ENCODE measurements at places on chromosomes 2 and 18.

GRCh38 chr2:24040511-24040910 is 6.7 kb downstream of the WDCP start:
- DNase-seq = no peak

DNA sequence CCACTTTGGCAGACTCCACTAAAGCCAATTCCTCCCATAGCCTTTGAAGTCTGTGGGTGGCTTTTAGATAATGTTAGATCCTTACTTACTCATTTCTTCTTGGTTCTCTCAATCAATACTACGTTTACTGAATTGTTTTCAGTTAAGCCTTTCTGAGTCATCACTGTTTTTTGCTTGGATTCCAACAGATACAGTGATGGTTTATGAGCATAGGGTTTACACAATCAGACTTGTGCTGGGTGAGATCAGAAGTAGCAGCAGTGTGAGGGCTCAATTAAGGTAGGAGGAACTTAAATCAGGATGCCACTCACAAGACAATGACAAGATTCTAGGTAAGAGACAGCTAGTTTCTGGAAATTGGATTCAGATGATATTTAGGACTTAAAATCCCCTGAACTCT is 297.7 kb upstream of the DOK6 start:
- DNase-seq = no peak

DNA sequence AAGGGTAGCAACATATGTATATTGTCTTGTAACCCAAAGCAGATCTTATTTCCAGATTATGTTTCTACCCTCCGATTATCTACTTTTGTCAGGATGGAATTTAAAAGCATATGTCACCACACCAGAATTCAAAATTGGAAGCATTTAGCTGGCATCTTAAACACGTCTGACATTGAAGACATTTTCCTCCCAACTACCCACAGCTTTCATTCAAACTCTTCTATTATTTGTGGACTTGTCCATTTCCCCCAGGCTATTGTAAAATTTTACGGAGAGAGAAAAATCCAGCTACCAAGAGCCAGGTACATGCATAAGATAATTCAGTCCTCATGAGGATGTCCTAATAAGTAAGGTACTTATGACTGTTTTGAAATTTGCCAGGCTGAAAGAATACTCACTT is 659.3 kb downstream of the LRRTM4 start:
- no peak for DNase-seq

DNA sequence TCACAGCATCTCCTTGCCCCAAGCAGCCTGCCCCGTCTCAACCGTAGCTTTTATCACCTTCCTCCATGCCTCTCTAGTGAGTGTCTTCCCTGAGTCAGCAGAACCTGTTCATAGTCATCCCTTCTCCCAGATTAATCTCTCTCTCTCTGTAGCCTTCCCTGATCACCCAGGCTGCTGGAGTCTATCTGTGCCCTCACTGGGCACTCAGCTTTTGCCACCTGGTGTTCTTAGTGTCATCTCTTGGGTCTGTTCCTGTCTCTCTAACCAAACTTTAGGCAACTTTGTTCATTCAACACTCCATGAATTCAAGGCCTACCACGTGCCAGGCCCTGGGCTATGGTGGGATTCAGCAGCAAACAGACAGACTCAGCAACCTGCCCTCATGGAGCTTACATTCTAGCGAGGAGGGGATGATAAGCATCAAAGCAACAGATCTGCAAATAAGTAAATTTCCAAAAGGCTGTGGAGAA is 159.1 kb downstream of the SMAD7 start:
- no peak for DNase-seq

GRCh38 chr2:143085125-143085784 is 44.0 kb upstream of the ARHGAP15 start:
- no peak for DNase-seq

DNA sequence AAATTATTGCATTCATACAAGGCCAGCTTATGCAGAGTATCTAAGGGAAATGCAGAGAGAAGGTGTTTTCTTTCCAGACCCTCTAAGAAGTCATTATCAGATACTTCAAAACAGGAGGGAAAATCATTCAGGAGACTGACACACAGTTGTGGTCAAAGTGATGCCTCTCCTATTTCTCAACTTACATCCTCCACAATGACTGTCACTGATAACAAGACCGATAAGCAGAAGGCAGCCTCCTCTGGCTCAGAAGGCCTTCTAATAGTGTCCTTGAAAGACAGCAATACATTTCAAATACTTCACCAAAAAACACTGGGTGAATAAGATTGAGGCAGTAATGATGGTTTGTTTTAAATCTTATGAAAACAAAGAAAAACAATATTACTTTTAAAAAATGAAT is 199.7 kb downstream of the PIEZO2 start:
- DNase-seq = no peak

DNA sequence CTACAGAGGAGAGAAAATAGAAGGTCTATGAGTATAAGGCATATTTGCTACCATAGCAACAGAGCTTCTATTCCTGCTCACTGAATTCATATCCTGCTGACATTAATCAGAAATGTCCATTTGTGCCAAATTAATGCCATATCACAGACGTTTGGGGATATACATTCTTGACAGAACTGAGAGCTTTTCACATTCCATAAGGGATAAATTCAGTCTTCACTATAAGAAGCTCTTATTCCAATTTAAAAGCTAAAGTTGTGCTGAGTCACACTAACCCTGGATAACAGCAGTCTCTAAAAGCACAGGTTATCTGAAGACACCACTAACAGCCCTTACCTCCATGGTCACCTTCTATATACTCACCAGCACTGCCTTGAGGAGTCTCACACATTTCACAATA is 178.1 kb downstream of the RAB3GAP1 start:
- DNase-seq = no peak

- no peak for DNase-seq
Observed at GRCh38 chr18:77124452-77124922, 8.1 kb downstream of the MBP start.

DNA sequence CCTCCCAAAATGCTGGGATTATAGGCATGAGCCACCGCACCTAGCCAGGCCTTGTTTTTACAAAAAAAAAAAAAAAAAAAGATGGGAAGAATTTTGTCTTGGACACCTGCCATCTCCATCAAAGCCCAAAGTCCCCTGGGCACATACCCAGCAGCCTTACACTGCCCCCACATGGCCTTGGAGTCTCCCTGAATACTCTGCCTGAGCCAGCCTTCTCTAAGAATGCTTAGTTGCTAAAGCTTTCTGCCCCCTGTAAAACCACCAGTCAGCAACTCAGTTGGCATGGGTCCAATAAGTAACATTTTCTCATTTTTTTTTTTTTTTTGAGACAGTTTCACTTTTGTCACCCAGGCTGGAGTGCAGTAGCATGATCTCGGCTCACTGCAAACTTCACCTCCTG is 40.6 kb downstream of the SPC25 start:
- DNase-seq = peak; percentile 7

GRCh38 chr2:237774811-237775553 is 23.6 kb upstream of the RBM44 start:
- DNase-seq = peak; percentile 24

DNA sequence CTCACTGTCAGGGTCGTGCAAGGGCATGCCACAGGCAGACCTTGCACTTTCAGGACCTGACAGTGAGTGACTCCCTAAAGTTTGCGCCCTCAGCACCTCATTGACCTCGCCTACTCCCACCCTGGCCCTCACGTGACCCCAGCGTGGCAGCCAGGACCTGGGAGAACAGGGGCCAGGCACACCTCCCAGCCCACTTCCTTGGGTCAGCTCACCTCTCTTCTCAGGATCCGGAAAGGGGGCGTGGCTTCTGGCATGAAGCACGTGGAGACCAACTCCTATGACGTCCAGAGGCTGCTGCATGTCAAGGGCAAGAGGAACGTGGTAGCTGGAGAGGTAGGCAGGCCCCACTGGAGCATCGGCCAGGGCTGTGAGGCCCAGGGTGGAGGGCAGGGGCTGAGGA is 8.8 kb downstream of the VIL1 start:
- DNase-seq = no peak

DNA sequence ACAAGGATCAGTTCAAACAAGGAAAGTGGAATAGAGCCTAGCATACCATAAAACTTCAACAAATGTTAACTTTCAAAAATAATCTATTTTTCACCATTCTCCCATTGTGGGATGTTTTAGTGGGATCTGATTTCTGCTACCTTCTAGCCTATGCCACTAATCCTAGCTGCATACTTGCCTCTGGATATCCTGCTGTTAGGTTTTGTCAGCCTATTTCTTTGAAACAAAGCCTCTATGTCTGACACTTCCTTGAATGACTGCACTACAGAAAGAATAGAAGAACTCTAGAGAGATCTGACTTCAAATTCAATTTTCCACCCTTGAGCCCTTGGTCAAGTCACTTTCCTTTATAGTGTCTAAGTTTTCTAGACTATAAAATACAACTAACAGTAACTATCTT is 291.5 kb downstream of the PTH2R start:
- no peak for DNase-seq

GRCh38 chr2:130328710-130329109 is 14.0 kb upstream of the IMP4 start:
- DNase-seq = no peak

- no peak for DNase-seq
Observed at GRCh38 chr2:217736776-217737550, 265.8 kb downstream of the TNS1 start.

DNA sequence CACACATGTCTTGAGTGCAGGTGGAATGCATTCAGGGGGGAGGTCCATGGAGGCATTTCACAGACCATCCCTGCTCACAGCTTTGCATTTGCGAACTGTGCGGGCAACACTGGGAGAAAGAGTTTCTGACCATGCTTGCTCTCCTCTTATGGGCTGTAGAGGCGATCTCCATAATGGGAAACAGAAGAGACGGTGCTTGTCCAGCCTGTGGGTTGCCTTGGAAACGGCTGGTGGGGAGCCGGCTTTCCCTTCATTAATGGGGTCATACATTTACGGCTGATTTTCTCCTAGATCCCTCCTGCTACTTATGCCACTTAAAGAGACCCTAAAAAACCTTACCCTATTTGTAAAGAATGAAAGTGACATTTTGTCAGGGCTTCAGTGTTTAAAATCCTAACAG is 147.4 kb downstream of the SOX11 start:
- DNase-seq = no peak

DNA sequence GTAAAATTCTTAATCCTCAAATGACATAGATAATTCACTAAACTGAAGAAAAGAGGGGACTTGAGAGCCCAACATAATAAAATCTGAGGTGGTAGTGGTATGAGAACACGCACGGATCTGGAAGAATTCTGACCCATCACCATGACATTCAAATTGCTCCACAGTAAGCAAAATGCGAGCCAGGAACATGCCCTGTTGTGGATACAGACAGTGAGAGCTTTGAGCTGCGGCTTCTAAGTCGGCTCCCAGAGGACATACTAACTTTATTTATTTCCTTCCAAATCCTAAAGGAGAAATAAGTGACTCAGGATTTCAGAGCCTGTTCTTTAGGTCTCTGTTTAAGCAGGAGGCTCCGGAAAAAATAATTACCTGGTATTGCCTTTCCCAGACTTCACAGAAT is 143.4 kb upstream of the SMAD7 start:
- DNase-seq = no peak

DNA sequence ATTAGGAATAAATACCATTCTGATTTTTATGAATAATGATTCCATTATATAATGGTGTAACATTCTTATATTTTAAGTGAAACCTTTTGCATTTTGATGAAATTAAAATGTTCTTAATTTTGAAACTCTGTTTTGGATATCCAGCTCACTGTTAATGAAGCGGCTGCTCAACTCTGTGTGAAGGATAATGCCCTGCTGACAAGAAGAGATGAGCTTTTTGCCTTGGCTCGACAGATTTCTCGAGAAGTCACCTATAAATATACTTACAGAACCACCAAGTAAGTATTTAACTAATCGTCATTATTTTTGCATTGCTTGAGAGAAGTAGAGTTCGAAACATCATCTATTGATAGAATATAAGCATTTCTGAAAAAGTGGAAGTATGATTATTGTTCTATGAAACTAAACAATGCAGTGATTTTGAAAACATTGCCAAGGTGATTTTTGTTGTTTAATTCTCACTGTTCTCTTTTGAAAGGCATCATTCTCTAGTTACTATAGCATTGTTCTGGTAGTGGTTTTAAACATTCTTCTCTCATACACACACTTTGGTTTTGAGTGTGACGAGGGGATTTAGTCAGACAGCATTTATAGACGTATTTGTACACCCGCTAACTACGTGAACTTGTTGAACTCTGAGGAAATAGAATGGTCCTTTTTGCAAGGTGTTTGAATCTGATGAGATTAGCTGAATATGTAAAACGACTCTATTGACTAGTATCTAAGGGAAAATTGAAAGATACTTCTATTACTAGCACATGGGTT is 21.5 kb downstream of the NAB1 start:
- DNase-seq = no peak

DNA sequence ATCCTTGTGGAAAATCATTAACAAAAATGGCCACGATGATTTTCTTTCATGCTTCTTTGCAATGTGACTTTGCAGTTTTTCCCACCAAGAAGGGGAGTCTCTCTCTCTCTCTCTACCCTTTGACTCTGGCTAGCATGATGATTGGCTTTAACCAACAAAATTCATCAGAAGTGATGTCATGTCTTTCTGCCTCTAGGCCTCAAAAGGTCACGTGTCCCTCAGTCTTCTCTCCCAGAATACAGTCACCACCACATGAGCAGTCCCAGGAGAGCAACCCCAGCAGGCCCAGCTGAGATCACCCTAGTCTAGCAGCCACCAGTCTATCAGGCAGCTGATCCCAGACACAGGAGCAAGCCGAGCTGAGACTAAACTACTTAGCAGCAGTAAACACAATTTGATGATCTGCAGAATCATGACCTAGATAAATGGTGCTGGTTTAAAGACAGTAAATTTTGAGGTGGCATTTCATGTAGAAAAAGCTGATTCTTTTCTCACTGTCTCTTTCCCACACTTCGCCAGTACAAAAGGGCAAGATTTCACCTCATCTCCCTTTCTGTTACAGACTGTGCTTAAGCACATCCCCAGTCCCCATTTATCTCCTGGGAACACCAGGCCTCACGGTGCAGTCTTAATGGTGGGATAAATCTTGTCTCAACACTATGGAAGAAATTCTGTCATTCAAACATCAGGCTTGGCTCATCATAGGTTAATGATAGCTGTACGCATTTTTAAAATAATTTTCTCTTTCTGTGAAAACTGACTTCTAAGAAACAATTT is 132.7 kb downstream of the SCG2 start:
- peak; percentile 18 for DNase-seq

DNA sequence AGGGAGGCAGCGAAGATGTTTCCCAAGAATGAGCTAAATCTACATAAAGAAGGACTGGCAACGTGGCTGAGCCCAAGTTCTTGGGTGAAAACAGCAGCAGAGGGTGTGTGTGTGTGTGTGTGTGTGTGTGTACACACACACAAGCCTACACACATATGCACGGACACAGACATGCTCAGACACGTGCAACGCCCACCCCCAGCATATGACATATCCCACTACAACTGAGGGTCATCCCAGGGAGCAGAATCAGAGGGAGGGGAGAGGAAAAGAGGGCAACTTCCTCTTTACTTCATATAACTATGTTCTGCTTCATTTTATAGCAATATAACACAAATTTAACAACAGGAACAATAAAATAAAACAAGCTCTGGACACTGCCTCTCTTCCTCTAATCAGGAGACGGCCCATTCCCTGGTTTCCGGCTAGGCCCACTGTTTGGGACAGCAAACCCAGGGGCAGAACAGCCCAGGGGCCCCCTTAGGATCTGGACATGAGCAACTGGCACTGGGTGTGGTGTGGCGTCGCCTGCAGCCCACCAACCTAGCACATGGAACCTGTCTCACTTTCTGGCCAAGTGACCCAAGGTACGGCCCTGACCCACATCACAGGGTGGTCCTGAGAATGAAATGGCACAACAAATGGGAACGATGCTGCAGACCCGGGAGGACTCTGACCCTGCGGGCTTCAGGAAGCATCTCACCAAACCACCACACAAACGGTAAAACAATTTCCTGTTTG is 25.0 kb downstream of the FAM178B start:
- no peak for DNase-seq

Measured in CD4-positive, alpha-beta T cell (primary cell).